ENCODE measurements at places on chromosomes 7 and 10. TPM values are rescaled to one million over a fixed set of nuclear protein-coding genes. Genes with fewer than 3 reads are reported as not detected.

Gene ARL4A
- total RNA-seq, result 13.1 TPM

Gene VAX1
- not detected for total RNA-seq

Gene PODXL
- total RNA-seq, result 2.1 TPM

Gene LEP
- total RNA-seq, result not detected

Gene DRGX
- total RNA-seq, result not detected

Gene KEL
- 2.2 TPM for total RNA-seq

Gene KCNH2
- 6.2 TPM for total RNA-seq

- peak; percentile 51 for DNase-seq
Measured at GRCh38 chr7:90690159-90690858, 94.2 kb downstream of the CDK14 start.

DNA sequence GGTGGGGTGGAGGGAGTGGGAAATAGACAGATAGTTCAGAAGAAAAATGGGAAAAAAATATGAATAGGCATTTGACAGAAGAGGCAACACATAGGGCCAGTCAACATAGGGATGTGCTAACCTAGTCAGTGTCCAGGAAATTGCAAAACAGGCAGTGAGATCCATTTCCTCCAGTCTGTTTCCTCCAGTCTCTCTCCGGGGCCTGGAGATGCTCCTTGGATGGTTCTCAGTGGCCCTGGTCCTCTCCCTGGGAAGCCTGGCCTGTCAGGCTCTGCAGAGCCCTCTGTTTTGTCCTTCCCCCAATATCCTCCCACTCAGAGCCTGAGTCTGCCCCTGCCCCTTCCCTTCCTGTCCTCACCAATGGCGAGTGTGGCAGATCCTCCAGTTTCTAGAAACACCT lies 52.6 kb downstream of the SYPL1 start:
- DNase-seq, result no peak

- no peak for DNase-seq
Measured at GRCh38 chr7:147418966-147419365, 1171.6 kb upstream of the C7orf33 start.

DNA sequence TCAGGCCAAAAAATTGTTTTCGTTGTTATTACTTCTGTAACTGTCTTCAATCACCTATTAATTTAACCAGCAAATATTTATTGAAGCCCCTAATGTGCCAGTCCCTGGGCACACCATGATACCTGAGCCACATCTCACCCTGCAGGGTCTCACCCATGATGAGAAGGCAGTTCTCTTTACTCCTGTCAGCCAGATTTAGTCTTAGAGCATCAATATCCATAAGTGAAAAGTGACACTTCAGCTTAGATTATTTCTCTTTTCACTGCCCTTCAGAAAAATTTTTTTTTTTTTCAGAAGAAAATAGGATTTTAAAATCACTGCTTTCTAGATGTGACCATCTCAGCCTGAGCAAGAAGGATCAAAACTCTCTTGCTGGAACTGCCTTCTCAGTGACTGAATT lies 258.6 kb upstream of the NFE2L3 start:
- DNase-seq, result peak; percentile 12

DNA sequence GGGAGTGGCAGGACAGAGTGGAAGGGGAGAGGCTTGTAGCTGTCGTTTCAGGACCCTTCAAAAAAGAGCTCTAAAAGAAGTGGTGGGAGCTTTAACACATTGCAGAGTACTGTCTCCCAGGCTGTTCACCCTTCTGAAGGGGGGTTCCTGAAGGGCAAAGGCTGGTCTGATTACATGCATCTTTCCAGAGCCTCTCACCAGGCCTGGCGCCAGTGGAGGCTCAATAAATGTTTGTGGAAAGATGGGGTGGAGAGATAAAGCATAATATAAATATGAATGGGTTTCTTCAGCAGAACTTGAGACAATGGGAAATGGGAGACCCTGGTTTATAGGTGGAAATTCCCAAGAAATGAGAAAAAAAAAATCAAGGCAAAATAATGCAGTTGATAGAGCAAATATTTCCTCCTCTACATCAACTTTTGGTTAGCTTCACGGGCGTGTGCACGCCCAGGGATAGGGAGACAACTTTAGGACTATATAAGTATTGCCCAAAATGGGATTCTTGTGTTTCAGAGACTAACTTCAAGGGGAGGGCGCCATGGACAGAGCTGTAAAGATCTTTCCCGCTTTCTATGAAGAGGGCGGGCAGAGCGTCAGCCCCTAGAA lies 613 bp upstream of the BUB3 start:
- no peak for DNase-seq

GRCh38 chr10:101840102-101840684 lies 3.4 kb downstream of the KCNIP2 start:
- DNase-seq, result no peak

DNA sequence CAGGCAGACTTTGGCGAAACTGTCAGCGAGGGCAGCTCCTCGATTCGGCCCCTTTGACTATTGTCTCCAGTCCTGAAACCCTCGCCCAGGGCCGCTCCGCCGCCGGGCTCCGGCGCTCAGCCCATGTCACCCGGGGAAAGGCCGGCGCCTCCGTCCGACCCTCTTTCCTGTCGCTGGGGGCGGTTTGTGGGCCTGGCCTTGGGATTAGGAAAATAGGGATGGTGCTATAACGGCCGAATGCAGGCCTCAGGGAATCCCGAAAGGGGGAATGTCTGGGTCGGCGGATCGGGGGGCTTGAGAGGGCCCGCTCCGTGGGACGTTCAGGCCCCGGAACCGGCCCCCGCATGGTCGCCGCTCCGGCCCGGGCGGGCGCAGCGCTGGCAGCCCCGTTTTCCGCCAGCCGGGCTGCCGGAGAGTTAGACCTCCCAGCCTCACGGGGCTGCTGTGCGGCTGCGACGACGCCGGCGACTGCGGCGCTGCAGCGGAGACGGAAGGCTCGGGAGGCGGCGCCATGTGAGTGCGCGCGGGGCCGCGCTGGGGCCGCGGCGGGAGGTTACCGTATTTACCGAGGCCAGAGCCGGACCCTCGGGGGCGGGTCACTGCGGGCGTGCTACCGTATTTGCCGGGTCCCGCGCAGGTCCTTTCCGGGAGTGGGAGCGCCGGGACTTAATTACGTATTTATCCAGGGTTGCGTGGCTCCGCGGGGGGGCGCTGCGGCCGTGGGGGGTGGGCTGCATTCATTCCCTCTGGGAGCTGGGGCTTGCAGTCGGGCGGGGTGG lies 25.9 kb downstream of the ZNF775 start:
- DNase-seq, result peak; percentile 90

- DNase-seq, result no peak
Measured at GRCh38 chr7:81272176-81272575, 353.3 kb upstream of the SEMA3C start.

DNA sequence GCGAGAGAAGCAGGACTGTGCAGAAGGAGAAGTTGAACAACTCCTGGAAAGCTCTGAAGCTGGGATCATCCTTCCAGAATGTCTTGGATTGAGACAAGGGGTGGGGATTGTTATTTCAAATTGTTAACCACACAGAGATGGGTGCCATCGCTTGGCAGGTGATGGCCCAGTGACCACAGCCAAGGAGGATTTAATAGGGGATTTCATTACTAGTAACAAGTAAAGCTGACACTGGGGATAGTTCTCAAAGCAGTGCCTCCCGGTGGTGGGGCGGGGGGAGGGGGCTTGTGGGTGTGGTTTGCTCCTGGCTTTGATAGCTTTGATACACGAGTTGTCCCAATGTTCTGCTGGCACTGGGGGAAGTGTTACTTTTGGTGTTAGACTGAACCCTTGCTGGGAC lies 59.2 kb downstream of the ZNF503 start:
- DNase-seq, result no peak

GRCh38 chr7:40915071-40915470 lies 780.3 kb downstream of the SUGCT start:
- no peak for DNase-seq

GRCh38 chr10:76302961-76303630 lies 871.7 kb downstream of the LRMDA start:
- DNase-seq, result no peak

DNA sequence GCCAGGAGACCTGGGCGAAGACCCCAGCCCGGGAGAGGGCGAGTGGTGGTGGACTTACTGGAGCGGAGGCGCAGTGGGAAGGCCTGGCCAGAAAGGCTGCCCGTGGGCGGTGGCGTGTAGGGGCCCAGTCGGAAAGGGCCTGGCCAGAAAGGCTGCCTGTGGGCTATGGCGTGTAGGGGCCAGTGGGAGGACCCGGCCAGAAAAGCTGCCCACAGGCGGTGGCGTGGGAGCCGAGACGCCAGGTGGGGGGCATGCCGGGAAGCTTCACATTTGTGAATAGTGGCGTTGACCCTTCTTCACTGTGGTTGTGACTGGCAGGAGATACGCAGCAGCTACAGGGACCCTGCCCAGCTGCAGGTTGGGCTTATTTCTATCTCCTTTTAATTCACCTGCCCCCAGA lies 72.9 kb downstream of the DYNC2I1 start:
- DNase-seq, result no peak
